ENCODE measurements at places on chromosomes 7 and 10.

DNA sequence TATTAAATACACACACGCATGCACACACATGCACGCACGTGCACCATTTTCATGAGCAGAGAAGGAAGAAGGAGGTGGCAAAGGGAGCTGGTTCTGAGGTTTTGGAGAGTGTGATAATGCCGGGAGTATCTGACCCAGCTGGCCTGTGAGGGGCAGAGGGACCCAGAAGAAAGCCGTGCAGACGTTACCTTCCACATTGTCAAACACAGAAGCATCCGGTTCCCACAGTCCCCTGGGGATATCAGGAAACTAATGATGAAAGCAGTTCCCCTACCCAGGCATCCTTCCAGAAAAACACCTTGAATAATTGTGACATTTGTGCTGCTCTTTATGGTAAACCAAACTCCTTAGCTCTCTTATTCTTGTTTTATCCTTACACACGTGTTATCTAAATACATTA is 85.7 kb upstream of the FAM180A start:
- no peak for ATAC-seq

- ATAC-seq = no peak
Measured at GRCh38 chr7:6205971-6206660, 66.3 kb downstream of the CYTH3 start.

DNA sequence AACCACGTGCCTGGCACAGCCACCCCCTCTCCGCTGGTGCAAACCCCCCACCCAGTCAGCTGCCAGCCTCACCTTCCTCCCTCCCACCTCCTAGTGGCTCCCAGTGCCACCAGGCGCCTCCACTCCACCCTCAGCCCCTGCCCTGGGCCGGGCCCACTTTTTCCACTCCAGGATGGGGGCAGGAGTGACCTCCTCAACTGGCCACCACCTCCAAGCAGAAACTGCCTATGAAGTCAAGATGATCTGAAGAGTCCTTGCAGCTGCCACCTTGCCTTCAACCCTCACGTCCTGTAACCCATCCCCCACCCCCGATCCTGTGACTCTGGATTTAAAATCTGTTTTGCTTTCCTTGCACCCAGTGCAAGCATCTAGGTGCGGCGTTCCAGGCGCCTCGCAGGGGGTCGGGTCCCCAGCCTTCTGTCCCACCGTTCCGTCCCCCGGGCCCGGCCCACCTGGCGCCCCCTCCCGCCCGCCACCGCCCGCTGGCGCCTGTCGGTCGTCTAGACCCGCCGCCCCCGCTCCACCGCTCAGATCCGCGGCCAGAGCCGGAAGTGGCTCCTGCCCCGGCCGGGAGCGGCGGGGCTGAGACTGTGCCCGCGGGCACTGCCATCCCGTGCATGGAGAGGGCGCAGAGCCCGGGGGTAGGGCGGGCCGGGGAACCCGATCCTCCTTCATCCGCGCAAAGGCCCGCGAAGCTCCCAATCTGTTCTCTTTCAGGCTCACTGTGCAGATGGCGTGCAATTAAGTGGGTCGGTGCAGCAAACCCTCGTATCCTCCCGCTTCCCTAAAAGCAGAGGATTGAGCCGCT is 51.2 kb upstream of the GTF2I start:
- ATAC-seq = peak; percentile 93

- no peak for ATAC-seq
Measured at GRCh38 chr10:97144297-97144696, 41.5 kb downstream of the SLIT1 start.

GRCh38 chr10:21604651-21605050 is 70.6 kb downstream of the MLLT10 start:
- ATAC-seq = no peak

DNA sequence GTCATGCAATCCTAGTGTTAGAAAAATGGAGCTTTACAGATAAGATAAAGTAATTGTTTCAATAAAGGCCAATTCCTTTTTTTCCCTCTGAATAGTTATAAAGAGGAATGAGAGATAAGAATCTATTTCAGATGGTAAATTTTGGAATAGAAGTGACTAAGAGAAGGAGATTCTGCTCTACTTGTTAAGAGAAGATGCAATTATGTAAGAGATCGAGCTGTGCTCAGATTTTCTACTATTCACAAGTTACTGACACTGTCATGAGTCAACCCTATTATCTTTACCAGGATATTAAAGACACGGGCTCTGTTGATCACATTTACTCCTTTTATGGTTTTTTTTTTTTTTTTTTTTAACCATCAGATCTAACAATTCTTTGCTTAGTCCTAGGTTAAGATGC is 511.3 kb downstream of the ARL4A start:
- no peak for ATAC-seq

GRCh38 chr7:111018960-111019736 is 71.8 kb upstream of the LRRN3 start:
- peak; percentile 26 for ATAC-seq

GRCh38 chr7:26459540-26460193 is 168.0 kb downstream of the SNX10 start:
- ATAC-seq = no peak
